ENCODE measurements at places on chromosomes 4 and X.

- DNase-seq: no peak
Observed at GRCh38 chrX:112857478-112857878, 16.8 kb upstream of the AMOT start.

DNA sequence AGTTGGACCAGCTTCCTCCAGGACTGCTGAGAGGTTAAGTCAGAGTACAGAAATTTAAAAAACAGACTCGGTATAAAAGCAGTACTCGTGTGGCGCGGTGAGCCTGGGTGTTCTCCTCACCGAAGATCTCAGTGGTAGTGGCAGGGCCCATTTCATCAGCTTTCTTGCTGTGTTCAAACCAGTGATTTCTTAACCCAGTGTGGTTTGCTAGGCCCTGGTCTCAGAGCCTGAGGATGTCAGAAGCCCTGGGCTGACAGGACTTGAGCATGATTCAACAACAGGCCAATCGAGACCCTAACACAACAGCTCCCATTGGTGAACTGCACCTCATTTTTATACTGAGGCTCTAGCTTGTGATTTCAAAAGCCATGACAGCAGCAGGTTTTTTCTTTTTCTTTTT is 23.2 kb downstream of the PRIMPOL start:
- no peak for DNase-seq

DNA sequence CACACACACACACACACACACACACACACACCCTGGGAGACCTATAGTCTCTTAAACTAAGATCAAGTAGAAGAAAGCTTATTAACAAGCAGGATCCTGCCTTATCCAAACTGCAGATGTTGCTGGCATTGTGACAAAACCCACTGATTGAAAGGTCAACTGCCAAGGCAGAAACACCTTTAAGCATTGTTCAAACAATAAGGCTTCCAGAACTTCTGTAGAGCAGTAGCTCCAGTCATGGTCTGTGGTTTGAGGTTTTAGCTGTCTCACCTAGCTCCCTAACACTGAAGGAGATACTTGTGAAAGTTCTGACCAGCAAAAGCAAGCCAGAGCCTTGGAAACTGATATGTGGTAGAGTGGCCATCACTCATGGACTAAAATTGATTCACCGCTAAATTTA is 59.8 kb downstream of the PTCHD1 start:
- DNase-seq: peak; percentile 42

GRCh38 chrX:70455366-70456202 is 10.9 kb downstream of the DLG3 start:
- no peak for DNase-seq

- no peak for DNase-seq
Observed at GRCh38 chr4:153506341-153507309, 40.5 kb downstream of the TMEM131L start.

GRCh38 chr4:74855879-74856278 is 61.6 kb upstream of the BTC start:
- no peak for DNase-seq

DNA sequence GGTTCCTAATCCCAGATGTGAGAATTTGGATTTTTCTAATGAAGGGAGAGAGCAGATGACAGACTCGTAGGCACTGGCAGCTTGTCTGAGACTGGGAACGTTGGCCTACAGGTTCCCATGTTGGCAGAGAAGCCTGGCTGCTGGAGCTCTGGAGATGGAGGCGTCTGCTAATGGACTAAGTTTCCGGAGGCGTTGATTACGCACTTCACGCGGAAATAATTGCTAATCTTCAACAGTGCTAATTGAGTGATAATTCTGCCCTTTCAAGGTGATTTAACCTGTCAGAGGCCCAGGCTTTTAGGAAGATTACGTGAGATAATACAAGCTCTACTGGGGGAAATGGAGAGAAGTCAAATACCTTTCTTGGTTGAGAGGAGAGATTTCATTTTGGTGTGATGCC is 77.4 kb downstream of the PSAPL1 start:
- no peak for DNase-seq

- DNase-seq: no peak
Observed at GRCh38 chr4:103998756-103999155, 279.0 kb upstream of the TACR3 start.

DNA sequence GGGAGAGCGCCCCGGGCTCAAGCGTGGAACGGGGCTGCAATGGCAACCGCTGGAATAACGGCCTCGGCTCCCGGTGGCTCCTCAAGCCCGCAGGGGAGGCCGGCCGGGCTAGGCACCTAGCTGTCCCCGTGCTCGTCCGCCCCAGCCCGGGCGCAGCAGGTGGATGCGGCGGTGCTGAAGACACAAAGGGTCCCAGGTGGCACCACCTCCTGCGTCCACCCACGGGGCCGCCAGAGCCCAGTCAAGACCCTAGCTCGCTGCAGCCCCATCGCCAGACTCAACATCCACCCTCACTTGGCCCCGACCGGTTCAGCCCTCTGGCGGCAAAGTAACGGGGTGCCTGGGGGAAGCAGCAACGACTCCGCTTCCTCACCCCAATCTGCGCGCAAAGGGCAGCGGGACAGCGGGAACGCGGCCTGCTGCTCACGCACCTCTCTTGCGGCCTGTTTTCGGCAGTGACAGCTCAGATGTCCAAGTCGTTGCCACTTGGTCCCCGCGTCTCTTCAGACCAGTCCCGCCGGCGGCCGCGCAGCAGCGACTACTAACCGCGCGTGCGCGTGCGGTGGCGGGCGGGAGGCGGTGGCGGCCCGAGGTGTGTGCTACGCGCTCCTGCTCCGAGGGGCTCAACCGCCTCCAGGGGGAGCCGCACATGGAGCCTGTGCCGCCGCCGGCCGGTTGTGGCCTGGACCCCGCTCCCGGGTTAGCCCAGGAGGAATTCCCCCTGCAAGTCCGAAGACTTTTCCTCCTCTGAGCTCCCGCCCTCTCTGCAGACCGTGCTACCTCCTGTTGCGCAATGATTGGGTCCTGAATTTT is at the start of gene CLGN:
TSS of gene CLGN (minus strand) at position 543 of the 813 bp plus-strand sequence. CDS start 14,570 bp downstream, outside the sequence.
- peak; percentile 51 for DNase-seq

- DNase-seq: no peak
Observed at GRCh38 chr4:110620691-110621327, 2.1 kb downstream of the PITX2 start.

- DNase-seq: no peak
Observed at GRCh38 chr4:94570558-94570957, 118.8 kb downstream of the PDLIM5 start.

GRCh38 chrX:49237060-49237459 is 1.8 kb downstream of the CCDC22 start:
- DNase-seq: no peak

- DNase-seq: peak; percentile 78
Observed at GRCh38 chrX:107450823-107451509, 1.5 kb downstream of the FRMPD3 start.

GRCh38 chrX:32408389-32408788 is 803.0 kb downstream of the DMD start:
- DNase-seq: peak; percentile 31

- no peak for DNase-seq
Observed at GRCh38 chrX:100944601-100945000, 15.9 kb upstream of the XKRX start.

- no peak for DNase-seq
Observed at GRCh38 chrX:9604111-9604907, 139.5 kb downstream of the TBL1X start.

DNA sequence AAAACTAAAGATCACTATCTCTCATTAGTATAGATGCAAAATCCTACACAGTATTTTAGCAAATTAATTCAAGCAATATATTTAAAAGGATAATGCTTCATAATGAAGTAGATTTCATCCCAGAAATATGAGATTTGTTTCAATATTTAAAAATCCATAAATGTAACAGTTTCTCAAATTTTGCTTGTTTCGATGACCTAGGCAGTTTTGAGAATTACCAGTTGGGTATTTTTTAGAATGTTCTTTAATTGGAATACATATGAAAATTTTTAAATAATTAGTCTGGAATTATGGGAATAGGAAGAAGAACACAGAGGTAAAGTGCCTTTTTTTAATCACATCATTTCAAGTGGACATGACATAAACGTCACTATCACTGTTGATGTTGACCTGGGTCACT is 192.3 kb downstream of the FBXO8 start:
- no peak for DNase-seq

- no peak for DNase-seq
Observed at GRCh38 chr4:11287055-11287454, 141.6 kb downstream of the HS3ST1 start.

- no peak for DNase-seq
Observed at GRCh38 chr4:142940425-142941330, 94.6 kb upstream of the INPP4B start.

- no peak for DNase-seq
Observed at GRCh38 chr4:1802151-1802715, 9.1 kb downstream of the FGFR3 start.

DNA sequence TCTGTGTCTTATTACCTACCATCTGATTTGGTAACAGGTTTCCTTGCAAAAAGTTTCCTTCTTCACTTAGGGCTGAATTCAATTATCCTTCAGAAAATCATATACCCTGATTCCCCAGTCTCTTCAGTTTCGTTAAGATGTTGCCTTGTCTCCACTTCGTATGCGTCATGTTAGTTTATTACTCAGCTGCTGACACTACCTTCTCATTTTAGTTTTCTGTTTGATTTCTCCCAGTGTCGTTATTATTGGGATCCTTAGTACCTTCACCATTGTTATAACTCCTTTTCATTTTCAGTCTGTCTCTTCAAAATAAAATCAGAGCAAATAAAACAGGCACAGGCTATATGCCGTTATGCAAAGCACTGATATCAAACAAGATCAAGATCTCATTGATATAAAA is 87.5 kb upstream of the RBPJ start:
- DNase-seq: no peak

DNA sequence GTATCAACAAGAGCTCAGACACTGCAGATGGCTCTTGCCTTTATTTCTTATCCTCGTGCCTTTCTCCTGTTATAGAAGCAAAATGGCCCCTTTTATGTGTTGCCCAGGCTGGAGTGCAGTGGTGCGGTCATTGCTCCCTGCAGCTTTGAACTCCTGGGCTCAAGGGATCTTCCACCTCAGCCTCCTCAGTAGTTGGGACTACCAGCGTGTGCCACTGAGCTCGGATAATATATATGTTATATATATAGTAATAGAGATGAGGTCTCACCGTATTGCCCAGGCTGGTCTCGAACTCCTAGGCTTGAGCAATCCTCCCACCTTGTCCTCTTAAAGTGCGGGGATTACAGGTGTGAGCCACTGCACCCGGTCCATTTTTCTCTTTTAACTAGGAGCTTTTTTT is 79.7 kb downstream of the TMEM131L start:
- no peak for DNase-seq

- peak; percentile 27 for DNase-seq
Observed at GRCh38 chr4:14916554-14917297, 85.6 kb upstream of the CPEB2 start.

- DNase-seq: no peak
Observed at GRCh38 chrX:104172788-104173187, 6.5 kb downstream of the FAM199X start.

All from RPMI8226 (cell line).